ENCODE measurements at places on chromosomes 6 and 20. TPM values are rescaled to one million over a fixed set of nuclear protein-coding genes. Genes with fewer than 3 reads are reported as not detected.

Gene COL21A1
- 79.8 TPM for total RNA-seq

Gene ANKEF1
- total RNA-seq: 1.3 TPM

Gene AGER
- total RNA-seq: 2.7 TPM

DNA sequence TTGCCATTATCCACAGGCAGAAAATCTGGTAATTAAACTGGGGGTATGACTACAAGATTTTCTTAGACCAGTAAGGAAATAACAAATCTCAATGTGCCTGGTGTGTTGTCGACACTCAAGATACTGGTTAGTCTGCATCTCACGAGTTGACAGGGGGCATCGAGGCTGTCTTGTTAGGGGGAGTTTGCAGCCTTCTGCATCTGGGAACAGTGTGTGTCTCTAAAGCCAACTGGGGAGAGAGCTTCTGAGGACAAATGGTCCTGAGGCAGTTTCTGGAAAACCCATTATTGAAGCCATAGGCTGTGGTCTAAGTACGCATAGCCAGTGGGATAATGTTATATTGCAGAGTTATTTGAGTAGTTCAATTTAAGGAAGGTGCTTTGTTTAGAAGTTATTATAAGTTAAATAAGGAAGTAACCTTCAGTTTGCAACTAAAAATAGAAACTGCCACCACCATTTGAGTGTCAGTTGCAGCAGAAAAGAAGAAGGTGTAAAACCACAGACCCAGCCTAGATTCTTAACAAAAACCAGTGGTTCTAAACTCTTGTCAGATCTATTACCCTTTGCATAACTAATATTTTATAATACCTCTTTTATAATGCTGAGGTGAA lies 15.4 kb upstream of the MAPK13 start:
- no peak for DNase-seq
